ENCODE measurements at places on chromosomes 12 and 14.
A peak's percentile ranks its signal among the peaks of the same experiment; 100 is the strongest.

- no peak for DNase-seq
Observed at GRCh38 chr14:96584907-96585671, 82.9 kb downstream of the PAPOLA start.

DNA sequence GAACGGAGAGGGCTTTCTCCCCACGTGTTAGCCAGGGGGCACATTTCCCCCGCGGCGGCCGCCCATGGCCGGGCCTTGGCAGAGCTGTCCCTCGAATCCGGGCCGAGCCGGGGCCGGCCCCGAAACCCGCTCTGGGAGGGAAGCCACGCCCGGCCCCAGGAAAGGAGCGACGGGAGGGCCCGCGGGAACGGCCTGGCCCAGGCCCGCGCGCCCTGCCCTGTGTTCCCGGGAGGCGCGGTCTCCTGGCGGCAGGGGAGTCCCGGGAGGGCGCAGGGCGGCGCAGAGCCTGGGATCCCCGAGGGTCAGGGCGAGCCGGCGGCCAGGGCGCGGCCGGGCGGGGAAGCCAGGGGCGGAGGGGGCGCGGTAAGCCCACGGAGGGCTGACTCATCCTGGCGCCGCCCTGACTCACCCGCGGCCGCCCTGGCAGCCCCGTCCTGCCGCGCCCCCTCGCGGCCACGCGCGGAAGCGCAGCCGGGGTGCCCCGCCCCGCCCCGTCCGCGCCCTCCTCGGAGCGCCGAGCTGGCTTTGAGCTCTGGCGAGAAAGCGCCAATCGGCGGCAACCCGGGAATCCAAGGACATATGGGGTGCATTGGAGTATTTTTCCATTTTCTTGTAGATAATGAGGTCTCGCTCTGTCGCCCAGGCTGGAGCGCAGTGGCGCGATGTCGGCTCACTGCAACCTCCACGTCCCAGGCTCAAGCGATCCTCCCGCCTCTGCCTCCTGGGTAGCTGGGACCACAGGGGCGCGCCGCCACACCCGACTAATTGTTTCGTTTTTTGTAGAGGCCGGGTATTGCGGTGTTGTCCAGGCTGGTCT lies 31.8 kb upstream of the PLEKHG6 start:
- no peak for DNase-seq

DNA sequence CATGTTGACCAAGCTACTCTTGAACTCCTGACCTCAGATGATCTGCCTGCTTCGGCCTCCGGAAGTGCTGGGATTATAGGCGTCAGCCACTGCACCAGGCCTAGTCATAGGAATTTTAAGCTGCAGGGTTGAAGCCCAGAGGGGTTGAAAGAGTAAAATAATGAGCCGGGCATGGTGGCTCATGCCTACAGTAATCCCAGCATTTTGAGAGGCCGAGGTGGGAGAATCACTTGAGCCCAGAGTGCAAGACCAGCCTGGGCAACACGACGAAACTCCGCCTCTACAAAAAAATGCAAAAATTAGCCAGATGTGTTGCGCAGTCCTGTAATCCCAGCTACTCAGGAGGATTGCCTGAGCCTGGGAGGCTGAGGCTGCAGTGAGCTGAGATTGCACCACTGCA lies 69.6 kb downstream of the GALNT8 start:
- no peak for DNase-seq

DNA sequence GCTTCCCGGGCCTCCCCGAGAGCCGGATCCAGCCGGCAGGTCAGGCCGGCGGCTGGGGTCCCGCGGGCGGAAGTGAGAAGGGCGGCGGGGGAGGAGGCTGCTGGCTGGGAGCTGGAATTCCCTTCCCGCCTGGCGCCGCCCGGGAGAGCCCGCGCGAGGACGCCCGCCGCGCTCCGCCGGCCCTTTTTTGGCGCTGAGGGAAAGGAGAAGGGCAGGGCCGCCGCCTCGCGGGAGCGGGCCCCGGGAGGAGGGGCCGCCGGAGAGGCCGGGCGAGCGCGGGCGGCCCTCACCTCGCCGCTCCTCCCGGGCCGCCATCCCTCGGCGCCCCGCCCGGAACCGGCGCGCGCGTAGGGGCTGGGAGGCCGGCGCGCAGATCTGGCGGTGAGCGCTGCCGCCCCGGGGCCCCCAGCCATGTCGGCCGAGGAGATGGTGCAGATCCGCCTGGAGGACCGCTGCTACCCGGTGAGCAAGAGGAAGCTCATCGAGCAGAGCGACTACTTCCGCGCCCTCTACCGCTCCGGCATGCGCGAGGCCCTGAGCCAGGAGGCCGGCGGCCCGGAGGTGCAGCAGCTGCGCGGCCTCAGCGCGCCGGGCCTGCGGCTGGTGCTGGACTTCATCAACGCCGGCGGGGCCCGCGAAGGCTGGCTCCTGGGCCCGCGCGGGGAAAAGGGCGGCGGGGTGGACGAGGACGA lies at the start of the genes KLHL42 and MANSC4:
KLHL42 (plus strand) TSS at position 314 of the 692 bp plus-strand sequence; CDS start at position 412, 98 bp downstream.
MANSC4 (minus strand) TSS at position 317 of the 692 bp plus-strand sequence. CDS start 8,960 bp downstream, outside the sequence.
- DNase-seq, result peak; percentile 13

- no peak for DNase-seq
Observed at GRCh38 chr14:26282578-26282977, 315.3 kb downstream of the NOVA1 start.

GRCh38 chr14:84670796-84671195 lies 859.1 kb upstream of the FLRT2 start:
- DNase-seq, result no peak

- no peak for DNase-seq
Observed at GRCh38 chr12:94982456-94982855, 21.0 kb downstream of the NDUFA12 start.

DNA sequence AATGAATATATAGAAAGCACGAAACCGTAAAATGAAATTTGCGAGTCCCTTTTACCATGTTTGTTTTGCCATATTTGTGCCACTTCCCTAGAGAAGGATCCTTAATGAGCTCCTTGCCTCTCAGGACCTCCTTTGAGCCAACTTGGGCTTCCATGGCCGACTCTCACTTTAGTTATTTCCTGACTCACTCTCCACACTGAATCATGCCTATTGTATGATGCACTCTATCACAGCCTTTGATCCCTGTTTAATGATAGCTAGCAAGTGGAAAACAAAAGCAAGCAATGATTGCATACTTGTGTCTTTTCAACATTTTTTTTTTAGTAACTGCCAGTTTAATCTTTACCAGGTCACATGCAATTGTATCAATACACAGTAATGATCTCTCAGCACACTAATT lies 153.2 kb downstream of the CCER1 start:
- DNase-seq, result no peak

GRCh38 chr14:32950584-32950983 lies 11.9 kb downstream of the NPAS3 start:
- DNase-seq, result no peak

GRCh38 chr14:91310606-91311283 lies 66.2 kb upstream of the GPR68 start:
- no peak for DNase-seq

- DNase-seq, result no peak
Observed at GRCh38 chr14:106518054-106518943, 991.9 kb downstream of the TMEM121 start.

- peak; percentile 76 for DNase-seq
Observed at GRCh38 chr12:92539110-92539749, 163.6 kb upstream of the PLEKHG7 start.

DNA sequence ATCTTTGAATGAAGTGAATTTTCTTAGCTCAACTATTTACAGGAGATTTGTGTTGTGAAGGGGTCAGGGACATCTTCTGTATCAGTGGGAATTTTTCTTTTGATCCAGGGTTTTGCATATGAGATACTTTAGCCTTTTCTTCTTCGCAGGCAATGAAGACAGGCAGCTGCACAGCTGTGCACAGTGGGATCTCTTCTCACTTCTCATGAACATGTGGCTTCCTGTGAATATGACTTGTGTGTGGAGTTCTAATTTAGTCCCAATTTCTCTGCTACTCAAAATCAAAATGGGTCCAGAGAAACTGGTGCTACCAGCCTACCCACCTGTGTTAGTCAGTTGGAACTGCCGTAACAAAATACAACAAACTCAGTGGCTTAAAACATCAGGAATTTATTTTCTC lies 37.8 kb downstream of the ARF6 start:
- DNase-seq, result no peak

DNA sequence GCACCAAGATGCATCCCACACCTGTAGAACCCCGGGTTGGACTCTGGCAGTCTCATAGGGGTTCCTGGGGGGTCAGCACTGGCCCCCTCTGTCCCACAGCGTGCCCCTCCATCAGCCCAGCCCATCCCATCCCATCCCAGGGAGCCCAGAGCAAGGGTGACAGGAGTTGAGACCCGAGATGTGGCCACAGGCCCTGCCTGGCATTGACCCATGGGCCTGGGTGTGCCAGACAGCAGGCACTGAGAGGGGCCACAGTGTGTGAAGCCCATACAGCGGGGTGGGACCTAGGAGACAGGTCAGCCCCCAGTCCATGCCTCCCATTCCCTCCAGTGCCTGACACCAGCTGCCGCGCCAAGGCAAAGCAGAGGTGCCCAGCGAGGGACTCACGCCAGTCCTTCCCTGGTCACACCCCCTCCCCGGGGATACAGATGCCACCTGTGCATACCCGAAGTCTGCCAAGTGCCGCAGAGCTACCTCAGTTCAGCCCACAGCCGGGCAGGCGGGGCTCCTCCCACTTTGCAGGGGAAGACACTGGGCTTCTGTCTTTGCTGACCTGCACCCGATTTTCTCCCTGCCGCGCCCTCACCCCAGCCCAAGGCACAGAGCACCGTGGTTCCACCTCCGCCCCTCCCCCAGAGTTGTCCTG lies 50.4 kb downstream of the CYP46A1 start:
- no peak for DNase-seq

DNA sequence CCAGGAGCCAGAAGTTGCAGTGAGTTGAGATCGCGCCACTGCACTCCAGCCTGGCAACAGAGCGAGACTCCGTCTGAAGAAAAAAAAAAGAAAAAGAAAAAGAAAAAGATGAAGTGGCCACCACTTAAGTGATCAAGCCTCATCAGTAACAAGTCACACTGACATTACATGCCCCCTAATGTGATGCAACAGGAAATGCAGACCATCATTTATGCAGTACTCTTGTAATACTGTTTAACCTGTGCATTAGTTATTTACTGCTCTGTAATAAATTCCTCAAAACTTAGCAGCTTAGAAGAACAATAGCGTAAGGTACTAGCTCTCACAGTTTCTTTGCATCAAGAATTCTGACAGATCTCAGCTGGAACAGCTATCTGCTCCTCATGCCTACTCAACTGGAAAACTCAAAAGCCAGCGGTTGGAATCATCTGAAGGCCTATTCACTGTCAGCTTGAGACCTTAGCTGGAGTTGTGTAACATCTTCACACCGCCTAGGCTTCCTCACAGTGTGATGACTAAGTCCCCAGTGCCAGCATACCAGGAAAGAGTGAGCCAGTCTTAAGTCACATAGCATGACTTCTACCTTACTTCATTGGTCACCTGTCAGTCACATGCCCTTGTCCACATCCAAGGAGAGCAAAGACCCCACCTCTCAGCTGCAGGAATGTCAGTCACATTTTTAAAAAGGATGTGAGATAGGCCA lies 31.5 kb downstream of the EPS8 start:
- DNase-seq, result peak; percentile 63

DNA sequence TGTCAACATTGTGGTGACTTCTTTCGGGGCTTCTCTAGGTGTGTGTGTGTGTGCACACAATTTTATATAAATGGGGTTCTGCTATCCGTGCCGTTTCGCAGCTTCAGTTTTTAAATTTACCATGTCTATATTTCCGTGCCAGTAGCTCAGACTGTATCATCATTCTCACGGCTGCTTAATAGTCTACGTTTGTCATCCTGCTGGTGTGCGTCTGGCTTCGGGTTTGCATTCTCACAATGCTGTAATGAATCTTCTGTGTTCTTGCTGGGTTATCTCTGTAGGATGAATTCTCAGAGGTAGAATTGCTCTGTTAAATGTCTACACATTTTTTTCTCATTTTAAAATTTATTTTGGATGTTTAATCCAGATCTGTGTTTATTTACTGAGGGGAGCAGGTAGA lies 73.6 kb downstream of the ADGRD1 start:
- no peak for DNase-seq

- DNase-seq, result no peak
Observed at GRCh38 chr12:104643093-104643818, 186.5 kb downstream of the CHST11 start.

GRCh38 chr12:10256064-10256463 lies 43.4 kb downstream of the GABARAPL1 start:
- DNase-seq, result no peak

- no peak for DNase-seq
Observed at GRCh38 chr14:27387463-27387862, 789.6 kb upstream of the NOVA1 start.

DNA sequence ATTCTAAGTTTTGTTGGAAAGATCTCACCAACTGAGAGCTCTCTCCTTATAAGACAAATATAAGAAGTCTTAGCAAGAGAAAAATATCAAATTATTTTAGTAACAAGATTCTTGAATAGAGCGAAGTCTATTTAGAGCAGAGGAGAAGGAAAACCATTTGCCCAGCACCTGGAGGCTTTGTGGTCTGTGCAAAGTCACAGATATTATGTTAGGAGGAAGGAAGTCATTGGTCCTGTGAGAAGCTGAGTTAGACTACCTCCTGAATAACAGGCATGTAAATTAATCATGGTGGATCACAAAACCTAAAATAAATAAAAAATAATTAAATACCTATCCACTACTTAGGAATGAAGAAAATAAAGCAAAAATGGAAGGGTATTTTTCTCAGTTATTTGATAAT lies 38.4 kb upstream of the ATXN7L3B start:
- DNase-seq, result no peak

GRCh38 chr14:68229423-68230100 lies 410.0 kb downstream of the RAD51B start:
- no peak for DNase-seq

- no peak for DNase-seq
Observed at GRCh38 chr14:61090432-61091216, 109.6 kb downstream of the SLC38A6 start.

- DNase-seq, result no peak
Observed at GRCh38 chr12:13220838-13221237, 24.3 kb downstream of the EMP1 start.

DNA sequence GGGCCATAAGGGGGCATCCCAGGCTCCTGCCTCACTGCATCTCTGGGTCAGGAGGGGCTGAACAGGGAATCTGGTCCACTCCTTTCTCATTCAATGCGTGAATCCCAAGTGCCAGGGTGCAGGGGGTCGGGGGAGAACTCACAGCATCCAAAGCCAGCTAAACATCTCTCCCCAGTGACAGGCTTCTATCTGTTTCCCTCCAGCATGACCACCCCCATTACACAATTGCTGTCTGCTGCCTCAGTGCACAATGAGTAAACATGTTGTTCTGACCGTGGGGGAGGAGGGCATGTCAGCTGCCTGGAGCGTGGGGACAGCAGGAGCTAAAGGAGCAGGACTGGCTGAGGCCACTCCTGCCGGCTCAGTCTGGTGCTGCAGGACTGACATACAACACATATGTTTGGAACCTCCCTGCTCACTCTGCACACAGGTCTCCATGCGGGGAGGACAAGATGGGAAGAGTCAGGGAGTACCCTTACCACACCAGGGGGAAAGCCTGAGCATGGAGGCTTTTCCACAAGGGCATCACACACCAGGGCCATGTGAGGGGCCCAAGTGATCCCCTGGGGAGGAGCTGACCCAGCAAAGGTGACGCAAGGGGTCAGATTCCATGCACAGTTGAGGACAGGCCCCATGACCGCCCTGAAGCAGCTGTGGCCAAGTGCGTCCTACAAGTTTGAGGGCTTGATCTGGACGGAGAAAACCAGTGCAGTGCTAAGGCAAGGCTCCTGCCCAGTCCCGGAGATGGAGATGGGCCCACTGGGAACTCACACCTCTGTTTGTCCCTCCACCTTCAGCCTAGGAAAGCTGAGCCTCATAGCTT lies 1.4 kb downstream of the TNS2 start:
- DNase-seq, result no peak

Measured in SIG-M5 (cell line).